ENCODE measurements at places on chromosomes 16 and 17.

DNA sequence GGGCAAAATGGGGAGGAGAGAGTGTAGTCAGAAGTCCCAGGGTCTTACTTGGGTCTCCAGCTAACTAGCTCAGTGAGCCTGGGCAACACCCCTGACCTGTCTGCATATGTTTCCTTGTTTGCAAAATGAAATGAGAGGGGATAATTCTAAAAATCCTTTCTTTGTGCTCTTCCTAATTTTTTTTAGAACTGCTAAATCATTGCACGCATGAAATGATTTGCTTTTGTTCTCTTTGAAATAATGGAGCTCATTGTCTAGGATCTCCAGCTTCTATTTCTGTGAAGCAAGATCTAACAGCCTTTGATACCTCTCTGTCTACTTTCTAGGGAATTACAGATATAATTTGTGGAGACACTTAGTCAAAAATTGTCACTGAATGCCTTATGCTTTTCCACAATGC, 181.3 kb downstream of the CDH13 start:
- DNase-seq, result no peak

GRCh38 chr17:82244413-82245133, 15.7 kb downstream of the SLC16A3 start:
- peak; percentile 47 for DNase-seq

GRCh38 chr17:53633856-53634255, 188.9 kb upstream of the KIF2B start:
- DNase-seq, result no peak

GRCh38 chr16:87295259-87295658, 21.9 kb downstream of the C16orf95 start:
- DNase-seq, result peak; percentile 16

- DNase-seq, result peak; percentile 78
Measured at GRCh38 chr16:57863434-57864160, 61.3 kb upstream of the KIFC3 start.

DNA sequence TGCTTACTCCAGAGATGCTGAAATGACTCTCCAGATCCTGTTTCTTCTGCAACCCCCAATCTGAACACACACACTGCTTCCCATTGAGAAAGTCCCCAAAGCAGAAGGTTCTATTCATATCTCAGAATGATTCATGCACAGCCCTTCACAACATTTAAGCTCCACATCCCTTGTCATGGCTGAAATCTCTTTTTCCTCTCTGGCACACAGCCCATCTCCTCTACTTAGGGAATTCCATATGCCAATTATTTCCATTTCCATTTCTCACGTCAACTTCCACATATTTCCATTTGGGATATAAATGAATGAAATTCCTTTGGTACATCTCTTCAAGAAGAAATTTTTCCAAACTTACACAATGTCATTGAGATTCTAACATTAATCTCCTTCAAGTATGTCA, 119.6 kb downstream of the CDH11 start:
- DNase-seq, result peak; percentile 55

GRCh38 chr16:1057252-1057932, 15.2 kb upstream of the SSTR5 start:
- DNase-seq, result peak; percentile 56

Data from lung microvascular endothelial cell (primary cell).